ENCODE measurements at places on chromosomes 5 and 9.

DNA sequence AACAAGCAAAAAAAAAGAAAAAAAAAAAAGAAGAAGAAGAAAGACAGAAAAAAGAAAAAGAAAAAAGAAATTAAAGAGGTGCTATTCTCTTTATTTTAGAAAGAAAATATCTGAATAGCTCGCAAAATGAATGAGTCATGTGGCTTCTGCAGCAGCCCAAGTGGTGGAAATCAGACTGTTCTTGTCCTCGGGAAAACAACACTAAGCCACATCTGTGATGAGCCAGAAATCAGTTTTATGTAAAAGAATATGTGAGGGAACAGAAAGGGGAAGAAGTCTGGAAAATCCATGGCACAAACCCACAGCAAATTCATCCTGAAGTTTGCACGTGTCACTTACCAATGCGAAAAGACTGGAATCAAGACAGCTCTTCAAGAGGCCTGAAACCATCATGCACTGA, 118.7 kb upstream of the GAS1 start:
- no peak for DNase-seq

GRCh38 chr5:18027241-18027867, 393.1 kb downstream of the TAF11L14 start:
- no peak for DNase-seq

DNA sequence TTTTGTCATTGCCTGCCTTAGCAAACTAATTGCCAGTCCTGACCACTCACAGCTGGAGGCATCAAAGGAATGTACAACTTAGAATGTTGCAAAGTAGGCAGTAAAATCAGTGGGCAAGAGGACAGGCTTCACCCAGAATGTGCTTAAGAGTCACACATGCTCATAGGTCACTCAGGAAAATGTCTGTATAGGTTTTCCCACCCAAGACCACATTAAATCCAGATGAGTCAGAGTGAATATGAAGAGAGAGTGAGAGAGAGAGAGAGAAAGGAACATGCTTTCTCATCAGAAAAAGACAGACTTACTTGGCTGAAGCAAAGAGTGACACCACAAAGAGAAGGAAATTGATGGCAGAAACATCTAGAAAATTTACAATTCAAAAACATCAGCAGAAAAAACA, 37.9 kb downstream of the PLEKHG4B start:
- peak; percentile 32 for DNase-seq

DNA sequence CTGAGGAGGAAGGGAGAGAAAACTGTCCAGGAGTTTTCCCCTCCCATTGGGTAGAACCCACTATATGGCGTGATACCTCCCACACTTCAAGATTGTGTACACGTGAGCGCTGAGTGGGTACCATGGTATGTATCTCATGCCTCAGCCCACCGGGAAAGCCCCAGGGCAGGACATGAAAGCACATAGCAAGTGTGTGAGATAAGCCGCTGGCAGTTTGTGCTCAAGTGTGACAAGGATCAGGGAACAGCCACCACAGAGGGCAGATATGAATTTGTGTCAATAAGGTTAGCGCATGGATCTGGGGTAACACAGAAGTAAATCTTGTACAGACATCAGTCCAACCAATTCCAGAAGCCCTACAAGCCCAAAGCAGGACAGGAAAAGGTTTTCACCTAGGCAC, 42.6 kb upstream of the NAA35 start:
- DNase-seq, result no peak

- no peak for DNase-seq
These were observed 136.5 kb upstream of the KLF4 start for GRCh38 chr9:107626118-107626517.

DNA sequence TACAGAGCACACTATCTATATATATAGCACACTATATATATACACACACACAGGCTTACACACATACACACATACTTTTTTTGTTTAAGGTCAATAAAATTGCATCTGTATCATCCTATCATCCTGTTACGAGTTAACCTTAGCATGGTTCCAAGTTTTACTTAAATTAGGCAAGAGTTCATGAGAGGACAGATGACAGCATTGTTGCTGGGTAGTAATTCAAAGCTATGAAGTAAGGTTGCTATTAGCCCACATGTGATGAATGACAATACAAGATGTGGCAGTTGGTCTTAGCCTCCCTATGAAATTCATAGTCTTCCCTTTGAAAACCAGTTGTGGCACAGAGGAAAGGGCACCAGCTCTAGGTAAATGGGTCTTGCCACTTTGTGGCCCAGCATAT, 438.1 kb downstream of the ACTL7B start:
- peak; percentile 67 for DNase-seq

DNA sequence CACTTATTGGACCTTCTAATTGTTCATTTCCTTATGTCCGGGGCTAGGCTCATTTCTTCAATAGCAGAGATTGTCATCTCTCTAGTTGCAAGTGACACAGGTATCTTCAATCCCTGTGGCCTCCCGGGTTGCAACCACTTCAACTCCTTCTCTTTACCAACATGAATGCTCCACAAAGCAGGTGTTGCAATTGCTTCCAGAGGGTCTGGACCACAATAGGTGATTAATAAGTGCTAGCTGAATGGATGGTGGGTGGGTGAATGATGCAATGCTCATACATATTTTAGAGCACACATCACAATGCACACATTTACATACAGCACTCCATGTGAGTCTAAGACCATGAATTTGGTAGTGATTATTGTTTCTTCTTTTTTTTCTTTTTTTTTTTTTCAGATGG, 2.6 kb downstream of the CEMIP2 start:
- DNase-seq, result no peak

- no peak for DNase-seq
These were observed 370.0 kb downstream of the NDUFS4 start for GRCh38 chr5:53930457-53930856.
